Activated CD4-positive, alpha-beta memory T cell treated with anti-CD3 and anti-CD28 coated beads, Interleukin-2, amount 10 ng/mL, durations not matched to agents 7 days and 5 days (primary cell): ENCODE measurements at places on chromosomes 2 and 18. TPM values are rescaled to one million over a fixed set of nuclear protein-coding genes. Genes with fewer than 3 reads are reported as not detected.

GRCh38 chr2:54122171-54122935, 6.9 kb downstream of the ACYP2 start:
- H3K4me3 ChIP-seq, result no peak overlapping the region
- no peaks in the 10 kb centered on the region for H3K27me3 ChIP-seq
- no peak for DNase-seq

GRCh38 chr2:71714601-71715240, 261.4 kb downstream of the DYSF start:
- H3K27ac ChIP-seq, result no peak overlapping the region
- H3K36me3 ChIP-seq, result no peaks in the 10 kb centered on the region
- no peak for DNase-seq
- peaks cover 3% of the 10 kb centered on the region for H3K27me3 ChIP-seq
- no peak overlapping the region for H3K4me3 ChIP-seq
- no peaks in the 10 kb centered on the region for H3K4me1 ChIP-seq

GRCh38 chr18:62558015-62558663, 35.3 kb downstream of the ZCCHC2 start:
- H3K27me3 ChIP-seq, result no peaks in the 10 kb centered on the region
- H3K36me3 ChIP-seq, result peaks cover 76% of the 10 kb centered on the region
- no peak overlapping the region for H3K4me3 ChIP-seq
- no peak overlapping the region for H3K27ac ChIP-seq
- H3K4me1 ChIP-seq, result peaks cover 20% of the 10 kb centered on the region

DNA sequence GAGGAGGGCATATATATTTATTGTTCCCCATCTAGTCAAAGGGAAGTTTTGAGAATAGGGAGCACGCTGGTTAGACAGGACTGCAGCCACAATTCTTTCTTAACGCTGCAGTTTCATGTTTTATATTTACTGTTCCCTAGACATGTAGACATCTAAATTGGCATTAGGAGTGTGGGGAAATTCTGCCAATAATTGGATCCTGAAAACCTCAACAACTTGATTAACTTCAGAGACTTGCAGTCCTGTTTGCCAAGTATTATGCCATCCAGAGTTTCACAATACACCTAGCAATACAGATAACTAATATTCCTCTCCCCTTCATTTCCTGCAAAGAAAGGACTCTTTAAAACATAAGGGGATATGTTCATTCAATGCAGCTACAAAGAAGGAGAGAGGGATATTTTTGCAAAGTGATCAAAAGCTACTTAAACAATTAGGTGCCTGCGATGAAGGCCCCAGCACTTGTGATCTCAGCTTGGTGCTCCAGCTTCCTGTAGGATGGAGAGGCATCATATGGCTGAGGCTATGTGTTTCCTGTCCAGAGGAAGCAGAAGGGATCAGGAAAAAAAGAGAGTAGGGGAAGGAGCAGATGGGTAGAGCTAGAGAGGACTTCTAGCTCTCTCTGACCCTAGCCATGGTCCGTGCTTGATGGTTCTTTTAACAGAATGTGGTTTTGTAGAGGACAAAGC, 264.4 kb downstream of the MTX2 start:
- no peak overlapping the region for H3K27ac ChIP-seq
- H3K27me3 ChIP-seq, result peaks cover 19% of the 10 kb centered on the region
- no peak for DNase-seq
- H3K36me3 ChIP-seq, result no peaks in the 10 kb centered on the region

- H3K4me1 ChIP-seq, result no peaks in the 10 kb centered on the region
- H3K27ac ChIP-seq, result no peak overlapping the region
- H3K27me3 ChIP-seq, result peaks cover 25% of the 10 kb centered on the region
- H3K4me3 ChIP-seq, result no peak overlapping the region
- no peak for DNase-seq
- no peaks in the 10 kb centered on the region for H3K36me3 ChIP-seq
Observed at GRCh38 chr2:98818164-98818563, 87.2 kb upstream of the MGAT4A start.

- H3K27ac ChIP-seq, result no peak overlapping the region
- H3K27me3 ChIP-seq, result no peaks in the 10 kb centered on the region
- peaks cover 6% of the 10 kb centered on the region for H3K36me3 ChIP-seq
Observed at GRCh38 chr2:24507549-24507948, 16.5 kb downstream of the NCOA1 start.

DNA sequence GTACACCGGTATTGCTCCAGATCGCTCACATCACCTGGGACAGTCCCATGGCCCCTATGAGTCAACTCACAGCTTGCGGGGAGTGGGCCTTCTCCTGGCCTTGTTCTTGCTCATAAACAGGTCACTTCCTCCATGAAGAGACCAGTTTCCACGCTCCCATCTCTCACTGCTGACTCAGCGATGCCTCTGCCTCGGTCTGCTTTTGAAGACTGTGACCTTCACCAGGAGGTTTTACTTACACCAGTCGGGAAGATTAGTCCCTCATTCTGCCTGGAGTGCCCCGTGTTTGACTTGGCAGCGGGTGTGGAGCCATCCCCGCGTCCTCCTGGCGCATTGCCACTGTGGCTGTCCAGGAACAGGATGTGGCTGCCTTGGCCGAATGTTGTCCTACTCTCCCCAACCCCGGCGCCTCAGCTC, 159.8 kb downstream of the RHBDD1 start:
- peaks cover 32% of the 10 kb centered on the region for H3K36me3 ChIP-seq
- H3K4me3 ChIP-seq, result no peak overlapping the region
- no peak overlapping the region for H3K27ac ChIP-seq

DNA sequence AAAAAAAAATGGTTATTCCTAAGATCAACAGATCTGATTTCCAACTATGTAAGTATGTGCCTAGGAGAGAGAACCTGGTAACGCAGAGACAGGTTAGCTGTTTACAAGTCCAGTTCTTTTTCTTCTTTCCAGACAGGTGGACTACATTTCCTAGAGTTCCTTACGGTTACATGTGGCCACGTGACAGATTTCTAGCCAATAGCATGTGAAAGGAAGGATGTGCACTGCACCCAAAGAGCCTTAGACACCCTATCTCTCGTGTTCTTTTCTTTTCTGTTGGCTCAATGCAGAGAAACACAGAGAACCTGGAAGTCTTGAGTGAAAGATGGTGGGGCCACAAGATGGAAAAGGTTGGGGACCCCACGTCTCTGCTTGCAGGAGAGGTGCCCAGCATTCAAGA, 375.9 kb downstream of the TNS1 start:
- H3K27me3 ChIP-seq, result no peaks in the 10 kb centered on the region
- DNase-seq, result no peak
- no peaks in the 10 kb centered on the region for H3K4me1 ChIP-seq
- H3K36me3 ChIP-seq, result no peaks in the 10 kb centered on the region
- no peak overlapping the region for H3K27ac ChIP-seq
- H3K4me3 ChIP-seq, result no peak overlapping the region

- H3K4me1 ChIP-seq, result peaks cover 9% of the 10 kb centered on the region
- no peaks in the 10 kb centered on the region for H3K27me3 ChIP-seq
- H3K4me3 ChIP-seq, result no peak overlapping the region
- peaks cover 5% of the 10 kb centered on the region for H3K36me3 ChIP-seq
- no peak overlapping the region for H3K27ac ChIP-seq
Observed at GRCh38 chr18:79887181-79888000, 64.1 kb downstream of the SLC66A2 start.

DNA sequence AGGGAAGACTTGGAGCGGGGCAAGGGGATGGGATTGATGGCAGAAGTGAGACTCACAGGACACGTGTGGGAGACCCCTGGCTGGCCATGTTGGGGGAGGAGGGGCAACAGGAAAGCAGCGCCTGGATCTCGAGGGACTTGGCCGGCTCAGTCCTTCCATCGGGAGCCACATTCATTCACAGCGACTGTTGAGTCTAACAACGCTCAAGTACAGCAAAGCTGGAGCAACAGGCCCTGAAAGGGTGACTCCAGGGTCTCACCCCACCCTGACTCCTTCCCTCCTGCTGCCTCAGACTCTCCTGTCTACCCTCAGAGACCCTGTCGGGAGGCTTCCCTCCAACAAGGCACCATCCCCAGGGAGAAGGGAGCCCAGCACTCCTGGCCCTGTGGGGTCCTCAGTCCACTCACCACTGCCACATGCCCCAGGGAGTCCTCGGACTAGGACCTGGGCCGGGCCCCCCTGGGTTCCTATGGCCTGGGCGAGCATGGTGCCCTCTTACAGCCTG, 14.8 kb upstream of the ALPI start:
- DNase-seq, result no peak
- H3K27ac ChIP-seq, result no peak overlapping the region
- no peak overlapping the region for H3K4me3 ChIP-seq

- H3K4me3 ChIP-seq, result no peak overlapping the region
- no peaks in the 10 kb centered on the region for H3K27me3 ChIP-seq
- DNase-seq, result no peak
Observed at GRCh38 chr2:4914551-4914950, 777.6 kb upstream of the SOX11 start.

GRCh38 chr2:95307036-95307435, 9.9 kb downstream of the KCNIP3 start:
- no peaks in the 10 kb centered on the region for H3K27me3 ChIP-seq
- no peak overlapping the region for H3K4me3 ChIP-seq
- no peaks in the 10 kb centered on the region for H3K36me3 ChIP-seq
- no peaks in the 10 kb centered on the region for H3K4me1 ChIP-seq

DNA sequence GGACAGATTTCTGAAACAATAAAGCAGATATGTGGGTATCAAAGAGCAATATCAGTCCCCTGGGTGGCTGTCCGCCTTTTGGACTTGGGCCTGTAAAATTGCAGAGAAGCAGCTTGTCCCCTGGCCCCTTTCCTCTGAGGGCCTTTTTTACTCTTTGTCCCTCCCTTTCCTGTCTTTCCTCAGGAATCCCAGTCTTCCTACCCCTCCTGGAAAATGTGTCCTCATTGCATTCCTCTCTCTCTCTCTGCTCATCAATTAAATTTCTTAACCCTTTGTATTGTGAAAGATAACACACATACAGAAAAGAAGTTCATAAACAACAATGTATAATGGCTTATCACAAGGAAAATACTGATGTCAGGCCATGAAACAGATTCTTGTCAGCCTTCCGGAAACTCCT, 3.0 kb upstream of the GRB14 start:
- H3K27me3 ChIP-seq, result peaks cover 17% of the 10 kb centered on the region
- H3K36me3 ChIP-seq, result no peaks in the 10 kb centered on the region
- H3K27ac ChIP-seq, result no peak overlapping the region
- no peak for DNase-seq

DNA sequence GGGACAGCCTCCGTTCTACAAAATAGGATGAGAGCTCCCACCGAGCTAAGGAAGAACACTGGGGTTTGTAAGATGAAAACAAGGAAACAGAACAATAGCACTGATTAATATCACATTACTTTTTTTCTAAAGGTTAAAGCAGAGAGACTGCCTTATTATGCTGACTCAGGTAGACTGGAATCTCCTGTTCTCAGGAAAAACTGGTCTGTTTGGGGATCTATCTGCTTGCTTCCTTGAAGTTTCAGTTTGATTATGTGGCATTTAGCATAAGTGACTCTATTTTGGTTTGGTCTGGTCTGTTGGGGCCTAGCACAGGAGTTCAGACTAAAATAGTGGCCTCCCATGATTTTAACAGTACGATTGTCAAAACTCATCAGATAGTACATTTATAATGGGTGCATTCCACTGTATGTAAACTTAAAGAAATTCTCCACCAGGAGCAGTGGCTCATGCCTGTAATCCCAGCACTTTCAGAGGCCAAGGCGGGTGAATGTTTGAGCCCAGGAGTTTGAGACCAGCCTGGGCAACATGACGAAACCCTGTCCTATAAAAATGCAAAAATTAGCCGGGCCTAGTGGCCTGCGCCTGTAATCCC, 64.1 kb upstream of the NDUFV2 start:
- H3K36me3 ChIP-seq, result no peaks in the 10 kb centered on the region
- peaks cover 5% of the 10 kb centered on the region for H3K4me1 ChIP-seq
- no peak overlapping the region for H3K27ac ChIP-seq
- H3K4me3 ChIP-seq, result no peak overlapping the region
- no peaks in the 10 kb centered on the region for H3K27me3 ChIP-seq

- no peak overlapping the region for H3K27ac ChIP-seq
- H3K4me3 ChIP-seq, result no peak overlapping the region
- peaks cover 3% of the 10 kb centered on the region for H3K36me3 ChIP-seq
- DNase-seq, result no peak
- no peaks in the 10 kb centered on the region for H3K4me1 ChIP-seq
- no peaks in the 10 kb centered on the region for H3K27me3 ChIP-seq
Observed at GRCh38 chr18:79479116-79479760, 83.5 kb downstream of the NFATC1 start.

DNA sequence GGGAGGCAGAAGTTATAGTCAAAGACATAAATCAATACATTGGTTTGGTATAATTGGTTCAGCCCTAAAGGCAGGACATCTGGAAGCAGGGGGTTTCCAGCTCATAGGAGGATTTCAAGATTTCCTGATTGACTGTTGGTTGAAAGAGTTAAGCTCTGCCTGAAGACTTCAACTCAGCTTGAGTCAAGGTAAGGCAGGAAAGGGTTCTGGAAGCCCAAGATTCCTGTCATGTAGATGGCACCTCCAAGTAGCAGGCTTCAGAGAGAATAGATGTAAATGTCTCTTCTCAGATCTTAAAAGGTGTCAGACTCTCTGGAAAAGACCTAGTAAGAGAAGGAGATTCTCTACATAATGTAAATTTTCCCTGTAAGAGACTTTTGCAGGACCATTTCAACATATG, 335.3 kb downstream of the RIT2 start:
- H3K36me3 ChIP-seq, result no peaks in the 10 kb centered on the region
- H3K27ac ChIP-seq, result no peak overlapping the region
- no peaks in the 10 kb centered on the region for H3K4me1 ChIP-seq
- DNase-seq, result no peak
- no peak overlapping the region for H3K4me3 ChIP-seq

DNA sequence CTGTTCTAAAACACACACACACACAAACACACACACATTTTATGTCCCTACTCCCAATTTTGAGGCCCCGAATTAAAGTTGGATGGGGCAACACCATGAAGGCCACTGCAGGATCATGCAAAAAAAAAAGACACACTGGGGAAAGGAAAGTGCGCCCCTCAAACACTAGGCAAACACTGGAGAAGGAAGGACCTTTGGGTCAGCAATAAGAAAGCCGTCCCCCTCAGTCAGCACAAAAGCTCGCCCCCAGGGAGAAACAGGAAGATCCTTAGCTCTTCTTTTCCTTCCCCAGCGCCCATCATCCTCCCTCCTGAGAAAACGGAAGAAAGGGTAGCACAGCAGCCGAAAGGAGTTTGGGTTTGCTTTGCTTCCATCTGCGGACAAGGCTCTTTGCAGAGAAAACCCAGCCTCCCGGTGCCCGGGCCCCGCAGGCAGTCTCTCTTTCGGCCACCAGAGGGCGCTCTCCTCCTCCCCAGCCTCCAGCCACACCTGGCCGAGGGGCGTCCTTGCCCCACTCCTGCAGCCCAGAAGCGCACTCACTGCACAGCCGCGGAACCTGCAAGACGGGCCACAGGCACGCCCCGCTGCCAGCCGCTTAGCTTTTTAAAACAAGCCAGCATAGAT, 248.5 kb downstream of the CDH20 start:
- H3K27me3 ChIP-seq, result peaks cover 26% of the 10 kb centered on the region
- H3K4me3 ChIP-seq, result no peak overlapping the region
- peaks cover 4% of the 10 kb centered on the region for H3K4me1 ChIP-seq
- H3K36me3 ChIP-seq, result no peaks in the 10 kb centered on the region

Gene CTNNA2
- total RNA-seq, result not detected

Gene ACMSD
- total RNA-seq, result not detected

Gene G6PC2
- total RNA-seq, result not detected

Gene RAB1A
- 74.9 TPM for total RNA-seq

Gene PID1
- not detected for total RNA-seq

Gene RAPGEF4
- 0.40 TPM for total RNA-seq

Gene APLF
- 2.8 TPM for total RNA-seq

Gene PFN4
- total RNA-seq, result not detected

Gene IL1R1
- total RNA-seq, result 1.5 TPM

Gene XRCC5
- 296 TPM for total RNA-seq

Gene AMER3
- not detected for total RNA-seq

Gene NR4A2
- total RNA-seq, result 3.4 TPM

Gene LCT
- 0.08 TPM for total RNA-seq
